ENCODE measurements at places on chromosomes 3 and 15. TPM values are rescaled to one million over a fixed set of nuclear protein-coding genes. Genes with fewer than 3 reads are reported as not detected.

SERPINI1 gene
- polyA plus RNA-seq = 7.9 TPM

DNA sequence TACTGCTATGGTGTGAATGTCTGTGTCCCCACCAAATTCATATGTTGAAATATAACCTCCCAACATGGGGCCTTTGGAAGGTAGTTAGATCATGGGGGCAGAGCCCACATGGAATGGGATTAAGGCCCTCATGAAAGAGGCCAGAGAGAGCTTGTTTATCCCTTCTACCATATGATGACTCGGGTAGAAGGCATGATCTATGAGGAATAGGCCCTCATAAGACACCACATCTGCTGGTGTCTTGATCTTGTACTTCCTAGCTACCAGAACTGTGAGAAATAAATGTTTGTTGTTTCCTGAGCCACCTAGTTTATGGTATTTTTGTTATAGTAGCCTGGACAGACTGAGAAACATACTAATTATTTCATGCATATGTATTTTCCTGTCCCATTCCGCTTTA, 51.9 kb downstream of the WWTR1 start:
- no peak for DNase-seq

DNA sequence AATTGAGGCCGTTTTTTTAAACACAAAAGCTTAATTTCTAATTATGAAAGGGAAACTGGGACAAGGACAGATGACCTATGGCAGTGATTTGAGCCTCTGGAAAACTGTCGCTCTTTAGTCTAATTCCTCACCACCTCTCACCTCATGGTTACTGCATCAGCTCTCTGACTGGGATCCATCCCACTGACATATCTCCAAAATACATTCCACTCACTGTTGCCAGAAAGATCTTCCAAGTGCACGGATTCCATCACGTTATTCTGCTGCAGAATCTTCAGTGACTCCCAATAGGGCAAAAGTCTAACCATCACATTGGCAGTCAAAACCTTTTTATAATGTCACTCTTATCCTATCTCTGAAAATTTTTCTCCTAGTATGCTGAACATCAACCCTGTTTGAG, 132.3 kb upstream of the MB21D2 start:
- DNase-seq = no peak

DNA sequence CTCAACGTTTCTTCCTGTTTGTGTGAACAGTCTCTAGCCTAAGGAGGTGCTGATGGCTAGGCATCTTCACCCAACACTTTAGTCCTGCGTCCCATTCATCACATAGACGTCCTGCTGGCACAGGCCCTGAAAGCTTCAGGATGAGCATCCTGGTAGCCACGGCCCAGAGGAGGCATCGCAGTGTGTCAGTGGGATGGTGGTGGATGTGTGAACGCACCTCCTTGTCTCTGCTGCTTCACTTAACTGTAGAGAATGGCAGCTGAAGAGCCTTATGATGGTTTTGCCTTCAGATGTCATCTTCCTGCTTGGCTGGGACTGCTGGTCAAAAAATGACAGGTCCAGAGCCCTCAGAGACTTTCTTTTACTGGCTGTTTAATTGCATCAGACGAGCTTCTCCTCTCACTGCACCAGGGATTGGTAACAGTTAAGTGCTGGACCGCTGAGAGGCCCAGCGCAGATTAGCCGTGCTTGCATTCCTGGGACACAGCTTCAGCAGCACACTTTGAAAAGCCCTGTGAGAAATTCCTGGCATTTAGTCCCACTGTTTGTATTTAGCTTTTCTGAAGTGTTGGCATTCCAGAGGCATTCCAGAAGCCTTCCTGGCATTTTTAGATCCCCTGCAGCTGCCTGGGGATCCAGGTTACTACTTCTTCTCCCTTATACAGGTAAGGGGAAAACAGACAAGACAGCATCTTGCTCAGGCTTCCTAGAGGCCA, 132.4 kb upstream of the PLXNA1 start:
- no peak for DNase-seq

- no peak for DNase-seq
Measured at GRCh38 chr15:90650117-90650955, 66.8 kb upstream of the BLM start.

PLXNA1 gene
- 31.5 TPM for polyA plus RNA-seq

- no peak for DNase-seq
Measured at GRCh38 chr3:41116851-41117250, 82.5 kb upstream of the CTNNB1 start.

GP9 gene
- polyA plus RNA-seq = 0.42 TPM

GRCh38 chr3:16085884-16086608, 88.4 kb upstream of the GALNT15 start:
- peak; percentile 71 for DNase-seq

GOLGA8J gene
- 0.59 TPM for polyA plus RNA-seq

- DNase-seq = no peak
Measured at GRCh38 chr15:48965972-48966371, 2.3 kb upstream of the SHC4 start.

- DNase-seq = no peak
Measured at GRCh38 chr3:55477306-55478303, 9.5 kb downstream of the WNT5A start.

DNA sequence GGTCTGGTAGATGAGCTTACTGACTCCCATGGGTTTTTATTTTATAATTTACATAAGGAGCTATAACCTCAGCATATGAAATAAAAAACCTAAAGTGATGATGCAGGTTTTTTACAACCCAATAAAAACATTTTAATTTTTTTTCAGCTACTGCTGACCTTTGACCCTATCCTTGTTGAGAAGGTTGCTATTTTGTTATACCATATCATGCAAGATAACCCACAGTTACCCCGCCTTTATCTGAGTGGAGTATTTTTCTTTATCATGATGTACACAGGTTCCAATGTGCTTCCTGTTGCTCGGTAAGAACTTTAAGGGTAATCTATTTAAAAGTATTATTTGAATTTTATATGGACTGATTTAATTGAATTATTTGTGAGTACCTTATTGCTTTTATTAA, 70.8 kb downstream of the DNAJC13 start:
- DNase-seq = no peak

NEK10 gene
- polyA plus RNA-seq = 4.6 TPM

DNA sequence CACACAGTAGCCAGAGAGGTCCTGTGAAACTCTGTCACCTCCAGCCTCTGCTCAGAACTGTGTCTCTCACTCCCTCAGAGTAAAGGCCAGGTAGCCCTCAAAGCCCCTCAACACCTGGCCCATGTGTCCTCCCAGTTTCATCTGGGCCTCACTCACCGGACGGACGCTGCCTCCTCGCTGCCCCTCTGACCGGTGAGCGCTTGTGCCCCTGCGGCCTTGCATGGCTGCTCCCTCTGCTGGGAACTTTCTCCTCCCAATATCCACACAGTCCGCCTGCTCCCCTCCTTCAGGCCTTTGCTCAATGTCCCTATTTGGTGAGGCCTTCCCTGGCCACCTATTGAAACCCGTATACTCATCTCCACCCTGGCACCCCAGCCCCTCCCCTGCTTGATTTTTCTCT, 36.8 kb upstream of the TRH start:
- DNase-seq = no peak

DNA sequence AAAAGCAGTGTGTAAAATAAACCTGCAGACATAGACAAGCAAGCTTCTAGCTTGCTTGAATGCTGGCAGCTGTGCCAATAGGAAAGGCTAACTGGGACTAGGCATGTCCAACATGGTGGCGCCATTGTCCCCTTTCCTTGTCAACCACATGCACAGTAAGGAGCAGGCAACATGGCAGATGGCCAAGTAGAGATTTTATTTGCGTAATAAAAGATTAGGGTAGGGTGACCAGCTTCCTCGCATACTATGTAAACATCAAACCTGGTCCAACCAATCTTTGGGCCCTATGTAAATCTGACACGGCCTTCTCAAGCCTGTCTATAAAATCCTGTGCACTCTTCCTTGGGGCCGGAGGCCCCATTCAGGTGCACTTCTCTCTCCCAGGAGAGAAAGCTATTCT, 575.4 kb upstream of the GOLIM4 start:
- DNase-seq = no peak

GRCh38 chr15:87537295-87537694, 719.2 kb downstream of the NTRK3 start:
- no peak for DNase-seq

- DNase-seq = no peak
Measured at GRCh38 chr3:8987645-8988383, 24.5 kb upstream of the RAD18 start.

DNA sequence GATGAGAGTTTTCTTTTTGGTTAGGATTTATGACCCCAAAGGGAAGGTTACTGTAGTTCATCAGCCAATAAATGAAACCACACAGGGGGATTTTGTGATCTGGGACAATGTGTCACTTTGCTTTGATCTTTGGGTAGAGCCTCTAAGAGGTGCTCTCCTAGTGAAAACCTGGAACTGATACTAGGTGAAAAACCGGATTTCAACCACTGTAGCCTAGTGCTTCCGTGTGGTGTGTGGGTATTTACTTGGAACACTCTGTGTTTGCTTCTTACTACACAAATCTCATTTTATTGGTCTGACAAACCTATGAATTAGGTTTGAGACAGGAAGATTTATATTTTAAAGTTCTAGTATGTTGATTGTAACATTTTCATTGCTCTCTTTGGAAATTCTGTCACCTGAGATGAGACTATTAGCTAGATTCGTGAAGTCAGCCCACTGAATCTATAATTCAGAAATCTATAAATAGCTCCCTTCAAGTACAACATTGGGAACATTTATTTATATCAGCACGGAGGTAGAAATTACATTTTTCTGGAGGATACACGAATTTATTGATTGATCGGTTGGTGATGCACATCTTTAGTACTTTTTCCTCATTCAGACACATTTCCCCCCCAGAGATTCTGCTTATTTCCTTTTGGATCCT, 119.8 kb downstream of the AKAP13 start:
- no peak for DNase-seq

DNA sequence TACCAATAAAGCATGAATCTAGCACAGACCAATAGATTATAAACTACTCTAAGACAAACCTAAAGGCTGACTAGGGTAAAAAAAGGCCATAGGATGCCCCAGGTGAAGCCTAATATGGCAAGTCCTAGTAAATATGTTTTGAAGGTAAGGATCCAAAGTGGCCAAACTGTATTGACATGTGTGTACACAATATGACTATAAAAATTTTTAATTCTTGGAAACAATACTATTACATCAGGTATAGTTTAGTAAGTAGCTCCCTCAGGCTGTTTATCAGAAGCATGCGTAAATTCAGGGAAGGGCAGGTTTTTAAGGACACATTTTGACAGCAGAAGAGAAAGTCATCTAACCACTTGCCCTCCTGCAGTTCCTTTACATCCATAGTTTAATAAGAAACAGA, 18.8 kb downstream of the GNB4 start:
- no peak for DNase-seq

PYGO1 gene
- 8.4 TPM for polyA plus RNA-seq

C3orf20 gene
- polyA plus RNA-seq = 0.11 TPM

CSPG4 gene
- 108 TPM for polyA plus RNA-seq

Measured in forelimb muscle (tissue), 1 donor.